Inflammatory macrophage treated with lipopolysaccharide for 4 hours (primary cell): ENCODE measurements at places on chromosomes 6 and 20.

- DNase-seq = peak; percentile 49
Observed at GRCh38 chr20:23399568-23400241, 21.6 kb downstream of the NAPB start.

DNA sequence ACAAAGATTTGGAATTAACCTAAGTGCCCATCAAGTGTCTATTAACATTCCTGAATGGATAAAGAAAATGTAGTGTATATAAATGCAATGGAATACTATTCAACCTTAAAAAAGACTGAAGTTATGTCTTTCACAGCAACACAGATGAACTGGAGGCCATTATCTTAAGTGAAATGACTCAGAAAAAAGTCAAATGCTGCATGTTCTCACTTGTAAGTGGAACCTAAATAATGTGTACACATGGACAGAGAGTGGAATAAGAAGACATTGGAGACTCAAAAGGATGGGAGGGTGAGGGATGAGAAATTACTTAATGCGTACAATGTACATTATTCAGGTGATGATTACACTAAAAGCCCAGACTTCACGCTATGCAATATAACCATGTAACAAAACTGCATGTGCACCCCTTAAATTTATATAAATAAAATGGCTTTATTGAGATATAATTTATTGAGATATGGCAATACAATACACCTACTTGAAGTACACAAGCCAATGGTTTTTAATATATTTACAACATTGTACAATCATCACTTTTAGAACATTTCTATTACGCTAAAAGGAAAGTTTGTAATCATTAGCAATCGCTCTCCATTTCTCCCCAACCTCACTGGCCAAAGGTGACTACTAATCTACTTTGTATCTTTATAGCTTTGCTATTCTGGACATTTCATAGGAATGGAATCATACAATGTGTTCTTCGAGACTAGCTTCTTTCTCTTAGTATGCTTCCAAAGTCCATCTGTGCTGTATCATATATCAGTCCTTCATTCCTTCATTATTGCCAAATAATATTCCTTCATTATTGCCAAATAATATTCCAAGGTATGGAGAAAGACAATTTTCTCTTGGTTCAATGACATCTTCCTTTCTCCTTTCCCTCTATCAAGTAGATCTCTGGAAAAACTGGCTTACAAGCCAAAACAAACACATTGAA lies 5.8 kb downstream of the STX7 start:
- DNase-seq = no peak

- peak; percentile 52 for DNase-seq
Observed at GRCh38 chr20:44586289-44586911, 4.0 kb downstream of the PKIG start.

DNA sequence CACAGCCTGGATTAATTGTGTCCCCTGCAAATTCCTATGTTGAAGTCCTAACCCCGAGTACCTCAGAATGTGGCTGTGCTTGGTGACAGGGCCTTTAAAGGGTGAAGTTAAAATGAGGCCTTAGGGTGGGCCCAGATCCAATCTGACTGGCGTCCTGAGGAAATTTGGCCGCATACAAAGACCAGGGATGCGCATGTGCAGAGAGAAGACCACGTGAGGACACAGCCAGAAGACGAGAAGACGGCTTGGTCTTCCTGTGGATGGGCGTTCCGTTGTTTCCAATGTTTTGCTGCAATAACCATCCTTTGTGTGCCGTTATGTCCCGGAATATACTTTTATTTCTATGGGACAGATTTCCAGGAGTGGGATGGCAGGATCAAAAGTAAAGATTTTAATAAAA lies 40.9 kb upstream of the SLC22A2 start:
- no peak for DNase-seq

DNA sequence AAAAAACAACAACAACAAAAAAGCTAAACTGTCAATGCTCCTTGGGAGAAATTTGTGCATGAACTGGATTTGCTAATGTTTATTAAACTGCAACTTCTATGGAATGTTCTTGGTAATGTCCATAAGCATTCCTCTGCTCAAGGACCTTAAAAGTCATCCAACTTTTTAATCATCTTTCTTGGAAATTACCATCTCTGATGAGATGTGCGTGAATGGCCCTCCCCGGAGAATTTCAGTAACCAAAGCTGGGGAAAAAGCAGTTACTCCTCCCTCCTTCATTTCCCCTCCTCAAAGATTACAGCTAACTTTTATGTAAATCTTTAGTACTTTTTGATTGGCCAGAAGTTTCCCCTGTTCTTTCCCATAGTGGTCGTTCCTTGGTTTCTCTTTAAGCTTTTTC lies 5.2 kb downstream of the TBCC start:
- DNase-seq = peak; percentile 8

- no peak for DNase-seq
Observed at GRCh38 chr20:61090541-61090940, 161.5 kb upstream of the CDH4 start.

DNA sequence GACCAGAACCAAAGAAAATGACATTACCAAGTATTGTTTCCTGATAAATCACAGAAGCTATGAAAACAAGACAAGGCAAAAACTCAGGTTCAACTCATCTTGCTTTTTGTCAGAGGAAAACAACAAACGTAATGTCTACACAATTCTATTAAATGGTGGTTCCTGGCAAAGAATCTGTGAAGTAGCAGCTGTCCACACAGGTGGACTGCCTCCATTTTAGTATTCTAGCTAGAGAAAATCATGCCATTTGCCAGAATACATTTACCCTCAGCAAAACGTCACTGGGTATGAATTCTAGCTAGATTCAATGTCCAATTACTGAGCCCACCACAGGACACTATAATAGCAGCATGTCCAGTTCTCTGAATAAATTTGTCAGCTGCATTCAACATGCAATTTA lies 125.4 kb downstream of the ADGRB3 start:
- DNase-seq = no peak

DNA sequence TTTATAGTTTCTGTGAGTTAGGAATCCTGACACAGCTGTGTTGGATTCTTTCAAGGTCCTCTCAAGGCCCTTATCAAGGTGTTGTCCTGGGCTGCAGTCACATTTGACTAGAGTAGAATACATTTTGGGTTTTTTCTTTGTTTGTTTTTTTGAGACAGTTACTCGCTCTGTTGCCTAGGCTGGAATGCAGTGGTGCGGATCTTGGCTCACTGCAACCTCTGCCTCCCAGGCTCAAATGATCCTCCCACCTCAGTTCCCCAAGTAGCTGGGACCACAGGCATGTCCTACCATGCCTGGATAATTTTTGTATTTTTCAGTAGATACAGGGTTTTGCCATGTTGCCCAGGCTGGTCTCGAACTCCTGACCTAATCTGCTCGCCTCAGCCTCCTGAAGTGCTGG lies 15.7 kb downstream of the NFYA start:
- no peak for DNase-seq

- no peak for DNase-seq
Observed at GRCh38 chr6:69106511-69106910, 471.4 kb downstream of the ADGRB3 start.

- no peak for DNase-seq
Observed at GRCh38 chr6:136969433-136969832, 47.3 kb downstream of the SLC35D3 start.

- DNase-seq = no peak
Observed at GRCh38 chr6:40877362-40877761, 161.7 kb downstream of the UNC5CL start.

DNA sequence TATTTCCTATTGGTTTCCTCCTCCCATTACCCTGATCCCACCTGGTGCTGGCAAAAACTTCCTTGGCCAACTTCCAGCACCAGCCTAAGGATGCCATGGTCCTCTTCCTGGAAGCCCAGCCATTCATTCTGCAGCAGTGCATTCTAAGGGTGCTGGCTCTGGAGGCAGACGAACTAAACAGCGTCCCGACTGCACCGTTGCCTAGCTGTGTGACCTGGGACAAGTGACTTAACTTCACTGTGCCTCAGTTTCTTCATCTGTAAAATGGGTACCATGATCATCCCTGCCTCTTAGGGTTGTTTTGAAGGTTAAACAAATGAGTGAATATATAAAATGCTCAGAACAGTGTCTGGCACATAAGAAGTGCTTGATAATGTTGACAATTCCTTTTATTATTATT lies 120.9 kb upstream of the ZNF217 start:
- DNase-seq = no peak

- DNase-seq = no peak
Observed at GRCh38 chr6:14035071-14035847, 82.3 kb upstream of the CD83 start.

GRCh38 chr20:59318201-59318790 lies 17.9 kb downstream of the EDN3 start:
- DNase-seq = no peak

DNA sequence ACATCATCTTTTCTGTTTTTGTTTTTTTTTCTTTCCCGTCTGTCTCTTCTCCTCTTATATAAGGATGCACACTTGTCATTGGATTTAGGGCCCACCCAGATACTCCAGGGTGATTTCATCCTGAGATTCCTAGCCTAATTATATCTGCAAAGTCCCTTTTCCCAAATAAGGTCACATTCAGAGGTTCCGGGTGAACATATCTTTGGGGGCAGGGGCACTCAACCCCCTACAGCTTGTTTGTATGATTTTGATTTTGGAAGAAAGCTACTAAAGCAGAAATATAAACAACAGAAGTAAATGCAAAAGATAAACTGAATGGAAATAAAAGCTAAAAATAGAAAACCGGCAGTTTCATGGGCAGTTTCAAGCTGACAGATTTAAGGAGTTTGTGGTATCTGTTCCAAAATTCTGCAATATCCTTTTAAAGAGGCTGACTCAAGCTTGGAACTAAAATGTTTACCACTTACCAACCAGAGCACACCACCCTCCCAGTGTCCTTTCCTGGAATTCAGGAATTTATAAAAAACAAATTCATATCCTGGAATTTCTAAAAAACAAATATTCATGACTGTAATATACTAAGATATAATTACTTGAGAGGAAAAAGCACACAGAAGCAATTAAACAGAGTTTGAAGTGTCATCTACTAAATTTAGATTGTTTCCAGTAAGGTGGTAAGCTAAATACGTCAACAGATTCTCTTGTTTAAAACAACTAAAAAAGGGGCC lies 100.0 kb upstream of the CARMIL1 start:
- peak; percentile 66 for DNase-seq

GRCh38 chr6:65830151-65830550 lies 123.1 kb upstream of the EYS start:
- no peak for DNase-seq

GRCh38 chr6:138563650-138564049 lies 64.4 kb upstream of the NHSL1 start:
- DNase-seq = no peak

GRCh38 chr20:1422753-1423152 lies 29.9 kb upstream of the FKBP1A start:
- DNase-seq = no peak
